ENCODE measurements at places on chromosomes 13 and 19. TPM values are rescaled to one million over a fixed set of nuclear protein-coding genes. Genes with fewer than 3 reads are reported as not detected.

DNA sequence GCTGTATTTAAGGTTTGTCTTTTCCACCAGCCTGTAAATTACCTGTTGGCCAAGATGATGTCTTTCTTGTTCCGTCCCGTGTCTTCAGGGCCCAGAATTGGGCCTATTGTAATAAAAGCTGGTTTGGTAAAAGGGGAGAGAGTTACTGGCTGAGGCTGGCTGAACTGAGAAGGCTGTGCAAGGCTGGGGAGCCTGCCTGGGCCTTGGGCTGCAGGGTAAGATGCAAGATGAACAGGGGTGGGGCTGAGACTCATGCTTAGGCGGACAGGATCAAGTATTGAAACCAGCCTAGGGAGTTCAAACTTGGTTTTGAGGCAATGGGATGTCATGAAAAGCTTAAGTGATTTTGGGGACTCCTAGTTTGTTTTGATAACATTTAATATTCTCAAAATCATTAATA, 142.3 kb downstream of the PCCA start:
- no peak for DNase-seq

DNA sequence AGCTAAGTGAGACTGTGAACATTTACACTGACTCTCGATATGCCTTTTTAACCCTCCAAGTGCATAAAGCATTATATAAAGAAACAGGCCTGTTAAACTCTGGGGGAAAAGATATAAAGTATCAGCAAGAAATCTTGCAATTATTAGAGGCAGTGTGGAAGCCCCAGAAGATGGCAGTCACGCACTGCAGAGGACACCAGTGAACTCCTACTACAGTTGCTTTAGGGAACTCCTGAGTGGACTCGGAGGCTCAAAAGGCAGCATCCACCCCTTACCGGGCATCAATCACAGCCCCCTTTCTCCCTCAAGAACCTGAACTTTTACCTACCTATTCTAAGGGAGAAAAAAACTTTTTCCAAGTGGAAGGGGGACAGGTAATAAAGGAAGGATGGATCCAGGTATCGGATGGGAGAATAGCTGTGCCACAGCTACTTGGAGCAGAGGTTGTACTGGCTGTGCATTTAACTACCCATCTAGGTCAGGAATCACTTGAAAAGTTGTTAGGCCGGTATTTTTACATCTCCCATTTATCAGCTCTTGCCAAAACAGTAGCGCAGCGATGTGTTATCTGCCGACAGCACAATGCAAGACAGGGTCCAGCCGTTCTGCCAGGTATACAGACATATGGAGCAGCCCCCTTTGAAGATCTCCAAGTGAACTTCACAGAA, 80.1 kb downstream of the ZNF486 start:
- DNase-seq = peak; percentile 64

- DNase-seq = no peak
Observed at GRCh38 chr19:47003611-47004465, 15.8 kb upstream of the NPAS1 start.

GRCh38 chr19:41023193-41023592, 32.1 kb downstream of the CYP2B6 start:
- no peak for DNase-seq

The HOMER3 gene
- 0.51 TPM for total RNA-seq

GRCh38 chr13:30158774-30159445, 148.4 kb downstream of the KATNAL1 start:
- peak; percentile 16 for DNase-seq

GRCh38 chr19:46917002-46917401, 56.2 kb downstream of the ARHGAP35 start:
- peak; percentile 22 for DNase-seq

DNA sequence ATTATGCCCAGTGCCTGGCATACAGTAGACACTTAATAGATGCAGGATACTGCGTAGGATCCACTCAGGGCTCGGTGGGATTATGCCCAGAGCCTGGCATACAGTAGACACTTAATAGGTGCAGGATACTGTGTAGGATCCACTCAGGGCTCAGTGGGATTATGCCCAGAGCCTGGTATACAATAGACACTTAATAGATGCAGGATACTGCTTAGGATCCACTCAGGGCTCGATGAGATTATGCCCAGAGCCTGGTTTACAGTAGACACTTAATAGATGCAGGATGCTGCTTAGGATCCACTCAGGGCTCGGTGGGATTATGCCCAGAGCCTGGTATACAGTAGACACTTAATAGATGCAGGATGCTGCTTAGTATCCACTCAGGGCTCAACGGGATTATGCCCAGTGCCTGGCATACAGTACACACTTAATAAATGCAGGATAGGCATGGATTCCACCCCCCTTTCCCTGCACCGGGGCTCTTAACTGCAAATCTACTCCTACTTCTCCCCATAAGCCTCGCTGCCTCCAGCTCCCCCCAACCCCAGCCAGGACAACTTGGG, 24.9 kb downstream of the SMIM24 start:
- DNase-seq = no peak

DNA sequence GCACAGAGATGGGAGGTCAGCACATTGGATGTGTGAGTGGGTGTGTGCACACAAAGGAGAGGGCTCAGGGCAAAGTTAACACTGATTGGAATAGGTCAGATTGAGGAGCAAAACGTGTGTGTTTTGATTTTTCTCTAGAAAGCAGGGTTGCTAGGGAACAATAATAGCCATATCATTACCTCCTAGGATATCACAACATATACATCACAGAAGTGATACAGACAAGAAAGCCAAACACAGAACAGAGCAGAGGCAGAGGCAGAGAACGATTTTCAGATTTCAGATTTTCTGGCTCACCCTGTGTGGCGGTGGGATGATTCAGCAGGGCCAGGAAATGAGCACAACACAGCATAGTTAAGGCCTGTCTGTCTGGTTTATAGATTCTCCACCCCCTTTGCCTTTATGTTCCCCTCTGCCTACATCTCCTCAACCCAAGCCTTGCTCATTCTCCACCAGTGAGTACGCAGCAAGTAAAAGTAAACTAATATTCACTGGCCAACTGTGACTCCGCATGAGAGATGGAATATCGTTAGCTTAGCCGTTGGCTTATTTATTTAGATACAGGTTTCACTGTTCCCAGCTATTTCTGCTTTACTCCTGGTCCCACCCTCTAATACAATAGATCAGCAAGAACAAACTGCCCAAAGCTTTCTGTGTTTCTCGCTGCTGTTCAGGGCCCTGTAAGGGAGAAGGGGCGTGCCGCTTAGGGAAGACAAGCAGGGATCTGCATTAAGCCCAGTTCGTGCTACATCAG, 182.7 kb upstream of the TSC22D1 start:
- DNase-seq = peak; percentile 31

- DNase-seq = no peak
Observed at GRCh38 chr13:75469047-75469446, 12.9 kb downstream of the TBC1D4 start.

The ZNF443 gene
- total RNA-seq = 3.2 TPM

The LGI4 gene
- 0.27 TPM for total RNA-seq

The PEAK3 gene
- not detected for total RNA-seq

The NDUFA3 gene
- 94.8 TPM for total RNA-seq
